ENCODE measurements at places on chromosomes 4 and X.
A peak's percentile ranks its signal among the peaks of the same experiment; 100 is the strongest.

DNA sequence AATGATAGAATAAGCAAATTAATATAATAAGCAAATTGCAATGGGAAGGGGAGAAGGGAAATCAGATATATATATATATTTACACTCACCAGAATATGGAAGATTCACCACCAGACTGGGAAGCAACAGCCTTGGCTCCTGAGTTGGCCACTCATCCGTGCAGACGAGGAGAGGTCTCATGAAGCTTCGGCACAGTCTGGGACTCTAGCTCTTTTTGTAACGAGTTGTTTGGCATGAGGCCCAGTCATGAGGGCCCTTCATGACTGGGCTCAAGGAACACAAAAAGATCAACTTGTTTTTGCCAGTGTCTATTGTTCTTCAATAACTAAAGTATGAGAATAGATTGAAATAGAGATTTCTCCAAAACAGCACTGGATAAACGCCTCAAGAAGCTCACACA lies 176.4 kb downstream of the ADGRA3 start:
- no peak for DNase-seq

DNA sequence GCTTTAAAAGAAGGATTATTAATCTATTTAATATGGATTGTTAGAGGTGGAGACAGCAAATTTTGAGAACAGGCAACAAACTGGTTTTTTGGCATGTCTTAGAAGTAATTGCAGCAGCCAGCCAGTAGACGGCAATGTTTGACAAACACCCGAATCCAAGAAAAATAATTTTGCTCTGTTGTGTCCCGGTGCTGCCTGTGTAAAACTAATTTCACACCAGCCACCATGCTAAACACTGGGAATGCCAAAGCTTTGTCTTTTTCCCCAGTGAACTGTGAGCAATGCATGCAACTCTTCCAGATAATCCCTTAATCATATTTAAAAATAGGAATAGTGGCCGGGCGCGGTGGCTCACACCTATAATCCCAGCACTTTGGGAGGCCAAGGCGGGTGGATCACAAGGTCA lies 25.9 kb downstream of the SMIM31 start:
- DNase-seq, result peak; percentile 1

GRCh38 chrX:38991656-38992440 lies 190.6 kb downstream of the MID1IP1 start:
- no peak for DNase-seq

DNA sequence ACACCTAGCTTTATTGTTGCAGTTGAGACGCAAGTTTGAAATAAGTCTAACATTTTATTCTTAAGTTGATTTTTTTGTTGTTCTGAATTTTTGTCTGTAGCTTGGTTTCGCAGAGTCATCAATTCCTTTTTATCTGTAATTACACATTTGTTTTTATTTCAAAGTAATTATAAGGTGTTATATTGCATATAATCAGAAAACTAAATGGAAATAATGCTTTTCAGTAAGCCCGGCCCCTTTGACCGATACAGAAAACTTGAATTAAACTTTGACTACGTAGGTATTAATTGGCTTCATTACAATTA lies 2.1 kb downstream of the KDM6A start:
- DNase-seq, result no peak

DNA sequence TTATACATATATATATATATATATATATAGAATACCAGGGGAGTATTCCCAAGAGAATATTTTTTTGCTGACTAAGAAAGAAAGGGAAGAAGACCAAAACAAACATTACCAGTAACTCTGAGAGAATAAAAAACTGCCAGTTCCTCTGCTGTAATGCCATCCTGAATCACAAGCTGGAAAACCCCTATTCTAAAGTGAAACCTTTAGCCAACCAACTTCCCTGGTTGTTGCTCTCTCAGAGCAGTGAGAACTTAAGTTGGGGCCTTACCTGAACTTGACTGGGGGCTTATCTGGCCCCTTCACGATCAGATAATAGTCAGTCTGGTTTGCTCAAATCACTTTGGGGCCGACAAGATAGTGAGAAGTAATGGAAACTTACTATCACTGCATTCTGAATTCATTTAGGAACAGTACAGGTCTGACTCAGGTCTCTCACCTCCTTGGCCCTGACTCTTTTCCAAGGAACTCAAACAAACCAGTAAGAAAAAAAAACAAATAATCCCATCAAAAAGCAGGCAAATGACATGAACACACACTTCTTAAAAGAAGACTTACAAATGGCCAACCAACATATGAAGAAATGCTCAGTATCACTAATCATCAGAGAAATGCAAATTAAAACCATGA lies 62.5 kb downstream of the CD40LG start:
- DNase-seq, result no peak

DNA sequence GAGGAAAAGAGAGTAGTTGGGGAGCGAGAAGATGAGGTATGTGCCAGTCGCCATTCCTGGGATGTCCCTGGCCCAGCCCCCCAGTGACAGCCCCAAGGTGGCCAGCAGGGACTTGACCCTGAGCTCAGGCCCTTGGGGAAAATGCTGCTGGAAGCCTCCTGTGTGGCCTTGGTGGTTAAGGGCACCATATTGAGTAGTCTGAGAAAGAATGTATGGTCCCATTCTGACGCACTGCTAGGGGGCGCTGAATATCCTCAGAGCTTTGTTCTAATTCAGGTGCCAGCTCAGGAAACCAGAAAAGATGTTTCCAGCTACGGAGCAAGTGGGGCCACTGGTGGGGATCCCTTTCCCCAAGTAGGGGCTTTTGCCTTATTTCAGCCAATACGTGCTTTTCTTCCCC lies 14.0 kb upstream of the UBA6 start:
- no peak for DNase-seq

Data from NCI-H1694 treated with DMSO at 0.1 percent for 48 hours (cell line).